HepG2 (cell line): ENCODE measurements at places on chromosomes 7 and 10. TPM values are rescaled to one million over a fixed set of nuclear protein-coding genes. Genes with fewer than 3 reads are reported as not detected.

Gene COG5
- 31.3 and 50.0 TPM in 2 replicates for total RNA-seq

GRCh38 chr7:140881507-140882228, 43.1 kb downstream of the BRAF start:
- no peaks in the 10 kb centered on the region for H3K36me3 ChIP-seq
- H3K4me1 ChIP-seq: no peaks in the 10 kb centered on the region
- H3K27me3 ChIP-seq: no peaks in the 10 kb centered on the region
- no peak overlapping the region for H3K27ac ChIP-seq

- H3K27ac ChIP-seq: no peak overlapping the region
- no peaks in the 10 kb centered on the region for H3K4me1 ChIP-seq
- no peak overlapping the region for H3K4me3 ChIP-seq
- DNase-seq: no peak
Observed at GRCh38 chr10:130941886-130942285, 369.6 kb downstream of the TCERG1L start.

- no peak for DNase-seq
- no peak overlapping the region for H3K4me3 ChIP-seq
- H3K27ac ChIP-seq: no peak overlapping the region
- peaks cover 10% of the 10 kb centered on the region for H3K27me3 ChIP-seq
- H3K4me1 ChIP-seq: peaks cover 3% of the 10 kb centered on the region; the same call in 1 of the 2 replicates
- H3K36me3 ChIP-seq: no peaks in the 10 kb centered on the region
Observed at GRCh38 chr7:74068378-74069085, 15.1 kb upstream of the LIMK1 start.

- no peaks in the 10 kb centered on the region for H3K27me3 ChIP-seq
- peaks cover 12% of the 10 kb centered on the region; the same call in 1 of the 3 replicates for H3K36me3 ChIP-seq
- DNase-seq: no peak
Observed at GRCh38 chr7:30038196-30038980, 10.2 kb downstream of the PLEKHA8 start.
